ENCODE measurements at places on chromosomes 16 and 17. TPM values are rescaled to one million over a fixed set of nuclear protein-coding genes. Genes with fewer than 3 reads are reported as not detected.

RPS15A gene
- 2,802 TPM for total RNA-seq

HES7 gene
- 0.89 TPM for total RNA-seq

TNFRSF13B gene
- not detected for total RNA-seq

CTRB2 gene
- total RNA-seq: not detected

ABCA6 gene
- total RNA-seq: 0.84 TPM

LRRC36 gene
- not detected for total RNA-seq

SLC4A1 gene
- total RNA-seq: not detected

CDC42EP4 gene
- total RNA-seq: 58.7 TPM
